ENCODE measurements at places on chromosomes 5 and 9.

- DNase-seq: peak; percentile 72
Observed at GRCh38 chr9:70081120-70081495, 37.5 kb downstream of the MAMDC2 start.

GRCh38 chr9:81604306-81605169, 84.8 kb downstream of the TLE1 start:
- DNase-seq: no peak

GRCh38 chr5:119405419-119405818, 46.9 kb upstream of the HSD17B4 start:
- no peak for DNase-seq

DNA sequence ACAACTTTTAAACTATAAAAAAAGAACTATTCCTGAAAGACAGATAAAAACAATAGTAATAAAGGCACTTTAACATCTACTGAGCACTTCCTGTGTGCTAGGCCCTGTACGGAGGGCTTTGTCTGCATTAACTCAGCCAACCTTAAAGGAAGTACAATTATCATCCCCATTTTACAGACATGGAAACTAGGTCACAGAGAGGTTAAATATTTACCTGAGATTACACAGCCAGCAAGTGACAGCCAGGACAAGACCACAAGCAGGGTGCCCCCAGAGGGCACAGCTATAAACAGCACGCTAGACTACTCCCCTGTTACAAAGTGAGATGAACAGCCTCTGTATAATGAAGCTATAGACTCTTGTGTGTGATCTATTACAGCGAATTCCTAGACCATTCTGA, 25.5 kb downstream of the DDX31 start:
- no peak for DNase-seq

GRCh38 chr5:66769030-66769733, 173.0 kb downstream of the MAST4 start:
- DNase-seq: no peak

DNA sequence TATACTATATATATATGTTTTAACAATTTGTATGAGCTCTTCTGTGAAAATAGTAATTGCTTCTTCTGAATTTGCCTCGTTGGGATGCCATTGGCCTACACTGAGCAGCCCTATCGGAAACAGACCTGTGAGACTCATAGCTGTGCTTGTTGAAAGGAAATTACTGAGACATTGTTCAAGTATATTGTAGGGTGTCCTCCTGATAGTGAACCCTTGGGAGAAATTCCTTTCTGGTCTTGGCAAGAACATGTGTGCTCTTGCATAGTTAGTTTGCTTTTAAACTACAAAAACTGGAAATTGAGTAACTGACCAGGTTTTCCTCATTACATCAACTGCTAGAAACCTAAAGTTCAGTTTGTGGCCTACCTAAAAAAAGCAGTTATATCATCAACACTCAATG, 160.9 kb downstream of the LURAP1L start:
- DNase-seq: no peak

DNA sequence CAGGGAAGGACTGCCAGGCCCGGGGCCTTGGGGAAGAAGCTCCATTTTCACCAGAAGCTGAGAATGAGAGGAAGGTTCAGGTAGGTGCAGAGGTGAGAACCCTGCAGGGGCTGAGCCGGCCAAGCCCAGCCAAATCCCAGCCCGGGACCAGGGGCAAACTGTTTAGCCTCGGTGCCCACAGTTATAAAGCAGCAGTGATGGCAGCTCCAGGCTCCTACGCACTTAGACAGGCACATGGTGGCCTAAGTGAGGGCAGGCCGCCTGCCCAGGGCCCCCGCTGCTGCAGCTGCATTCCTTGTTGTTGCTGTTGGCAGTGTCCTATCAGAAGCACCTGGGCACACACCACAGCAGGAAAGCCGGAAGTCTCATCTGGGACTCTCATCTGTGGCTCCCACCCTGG, 159.9 kb upstream of the FOXD4L5 start:
- no peak for DNase-seq

GRCh38 chr9:92952906-92953610, 5.7 kb downstream of the FGD3 start:
- peak; percentile 8 for DNase-seq

DNA sequence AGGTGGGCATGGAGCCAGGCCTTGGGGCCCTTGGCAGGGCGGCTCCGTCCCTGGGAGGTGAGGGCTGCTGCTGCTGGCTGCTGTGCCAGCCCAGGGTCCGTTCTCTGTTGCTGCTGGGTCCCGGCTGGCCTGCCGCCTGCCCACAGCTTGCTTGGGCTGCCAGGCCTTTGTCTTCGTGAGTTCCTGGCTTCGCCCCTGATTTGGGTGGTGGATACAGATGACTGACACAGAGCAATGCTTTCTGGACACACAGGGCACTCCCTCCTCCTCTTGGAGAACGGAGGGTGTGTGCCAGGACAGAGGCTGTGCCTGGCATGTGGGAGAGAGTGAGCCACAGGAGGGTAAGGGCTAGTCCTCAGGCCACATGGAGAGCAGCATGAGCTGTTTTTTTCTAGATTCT, 166.1 kb downstream of the MACROH2A1 start:
- no peak for DNase-seq

DNA sequence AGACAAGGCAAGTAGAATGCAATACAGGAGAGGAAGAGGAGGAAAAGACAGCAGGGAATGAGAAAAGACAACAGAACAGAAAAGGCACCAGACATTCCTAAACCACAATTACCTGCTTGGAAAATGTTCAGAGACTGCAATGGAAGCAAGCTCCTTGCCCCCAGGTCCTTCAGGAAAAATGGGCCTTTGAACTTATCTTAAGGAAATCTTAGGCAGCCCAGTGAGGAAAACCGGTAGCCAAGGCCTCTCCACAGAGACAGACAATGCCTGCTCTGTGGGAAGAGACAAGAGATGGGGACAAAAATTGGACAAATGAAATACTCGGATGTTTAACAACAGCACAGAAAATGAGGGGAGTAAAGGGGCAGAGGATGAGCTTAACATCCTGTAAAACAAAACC, 31.2 kb downstream of the HTR4 start:
- DNase-seq: no peak

GRCh38 chr5:29389993-29390392, 1803.5 kb upstream of the CDH6 start:
- no peak for DNase-seq

DNA sequence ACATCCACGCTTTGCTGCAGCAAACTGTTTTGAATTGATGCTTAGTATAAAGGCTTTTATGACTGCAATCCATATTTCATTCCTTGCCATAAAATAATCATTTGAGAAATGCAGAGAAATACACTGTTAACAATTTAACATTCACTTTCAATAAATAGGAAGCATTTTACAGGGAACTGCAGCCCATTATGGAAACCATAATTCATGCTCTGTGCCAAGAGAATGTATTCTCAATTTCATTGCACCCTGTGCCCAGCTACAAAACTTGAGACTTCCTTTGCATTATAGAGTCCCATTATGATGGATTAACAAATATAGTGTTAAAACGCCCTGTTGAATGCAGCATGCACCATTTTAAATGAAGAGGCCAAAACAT, 134.0 kb downstream of the MED10 start:
- no peak for DNase-seq

- DNase-seq: no peak
Observed at GRCh38 chr9:7342229-7342628, 457.3 kb downstream of the DMAC1 start.

- no peak for DNase-seq
Observed at GRCh38 chr5:52204310-52204709, 583.4 kb upstream of the ITGA1 start.

DNA sequence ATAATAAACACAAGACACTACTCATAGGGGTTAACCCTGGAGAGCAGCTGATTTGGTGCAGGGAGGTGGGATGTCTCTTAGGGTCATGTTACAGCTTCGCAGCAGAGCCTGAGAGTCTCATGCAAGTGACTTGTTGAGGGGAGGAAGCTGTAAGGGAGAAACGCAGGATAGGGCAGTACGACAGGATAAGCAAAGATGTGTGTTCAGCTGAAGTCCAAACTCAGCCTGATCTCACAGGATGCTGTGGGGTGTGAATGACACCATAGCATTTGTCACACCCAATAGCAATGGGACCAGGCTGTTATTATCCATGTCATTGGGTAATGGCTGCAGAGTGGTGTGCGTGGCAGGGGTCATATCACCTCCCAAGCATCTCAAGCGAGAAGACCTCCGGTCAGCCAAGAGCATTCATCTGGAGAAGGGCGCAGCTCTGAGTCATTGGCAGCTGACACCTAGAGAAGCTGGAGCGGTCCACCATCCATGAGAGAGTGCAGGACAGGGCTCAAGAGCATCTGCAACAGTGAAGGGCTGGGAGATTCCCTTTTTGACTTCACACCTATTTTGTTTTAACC, 49.2 kb upstream of the RPL26L1 start:
- peak; percentile 85 for DNase-seq

DNA sequence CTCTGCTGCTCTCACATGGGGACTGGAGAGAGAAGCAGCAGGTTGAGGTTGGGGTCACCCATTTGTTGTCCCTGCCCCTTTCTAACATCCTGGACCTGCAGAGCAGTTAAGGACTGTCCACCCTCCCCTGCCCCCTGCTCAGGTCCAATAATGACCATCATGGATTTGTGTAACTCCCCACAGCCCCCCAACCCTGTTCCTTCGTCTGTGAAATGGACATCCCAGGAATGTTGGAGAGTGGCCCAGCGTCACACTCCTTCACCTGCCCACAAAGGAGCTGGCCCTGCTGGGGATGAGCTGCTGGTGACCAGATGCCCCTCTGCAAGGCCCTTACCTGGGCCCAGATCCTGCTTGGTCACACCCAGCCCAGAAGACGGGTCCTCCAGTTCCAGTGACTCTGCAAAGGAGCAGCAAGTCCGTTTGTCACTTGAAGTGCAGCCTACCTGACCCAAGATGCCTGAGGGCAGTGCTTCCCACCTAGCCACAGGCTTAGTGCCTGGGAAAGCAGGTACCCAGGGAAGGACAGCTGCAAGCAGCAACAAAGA, 10.4 kb downstream of the CD74 start:
- no peak for DNase-seq

All from HFFc6 (cell line).